ENCODE measurements at places on chromosomes 6 and 20. TPM values are rescaled to one million over a fixed set of nuclear protein-coding genes. Genes with fewer than 3 reads are reported as not detected.

Gene LMBRD1
- 81.0 TPM for total RNA-seq

Gene ACTL10
- 0.46 TPM for total RNA-seq

Gene TEAD3
- total RNA-seq = 0.23 TPM

Gene HBS1L
- 101 TPM for total RNA-seq

Gene GPSM3
- 1.4 TPM for total RNA-seq

Gene SOX12
- total RNA-seq = 10.4 TPM
